ENCODE measurements at places on chromosomes 3 and 15.

DNA sequence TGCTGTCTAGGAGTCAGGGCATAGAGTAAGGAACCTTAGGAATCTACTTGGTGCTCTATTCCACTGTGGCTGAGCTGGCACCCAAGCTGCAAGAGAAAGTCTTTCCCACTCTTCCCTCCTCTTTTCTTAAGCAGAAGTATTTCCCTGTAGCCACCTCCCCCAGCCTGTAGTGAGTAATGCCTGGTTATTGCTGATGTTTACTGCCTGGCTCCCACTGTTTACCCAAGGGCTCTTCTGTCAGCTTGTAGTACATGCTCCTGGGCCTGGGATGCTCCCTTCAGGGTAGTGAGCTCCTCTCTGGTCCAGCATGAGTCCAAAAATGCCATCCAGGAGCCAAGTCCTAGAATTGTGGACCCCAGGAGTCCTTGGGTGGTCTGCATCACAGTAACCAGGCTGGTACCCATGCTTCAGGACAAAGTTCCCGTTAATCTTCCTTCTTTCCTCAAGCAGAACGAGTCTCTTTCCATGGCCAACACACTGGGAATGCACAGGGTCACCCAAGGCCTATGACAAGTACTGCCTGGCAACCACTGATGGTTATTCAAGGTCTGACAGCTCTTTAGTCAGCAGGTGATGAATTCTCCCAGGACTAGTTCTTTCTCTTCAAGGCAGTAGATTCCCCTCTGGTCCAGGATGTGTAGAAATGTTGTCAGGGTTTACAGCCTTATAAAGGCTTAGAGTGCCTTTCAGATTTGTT, 17.6 kb downstream of the GALK2 start:
- DNase-seq: no peak

GRCh38 chr3:54665016-54665600, 262.8 kb downstream of the LRTM1 start:
- DNase-seq: no peak

GRCh38 chr3:59046839-59047238, 3.0 kb downstream of the CFAP20DC start:
- DNase-seq: no peak

- no peak for DNase-seq
Observed at GRCh38 chr3:109050591-109051167, 67.3 kb downstream of the MORC1 start.

DNA sequence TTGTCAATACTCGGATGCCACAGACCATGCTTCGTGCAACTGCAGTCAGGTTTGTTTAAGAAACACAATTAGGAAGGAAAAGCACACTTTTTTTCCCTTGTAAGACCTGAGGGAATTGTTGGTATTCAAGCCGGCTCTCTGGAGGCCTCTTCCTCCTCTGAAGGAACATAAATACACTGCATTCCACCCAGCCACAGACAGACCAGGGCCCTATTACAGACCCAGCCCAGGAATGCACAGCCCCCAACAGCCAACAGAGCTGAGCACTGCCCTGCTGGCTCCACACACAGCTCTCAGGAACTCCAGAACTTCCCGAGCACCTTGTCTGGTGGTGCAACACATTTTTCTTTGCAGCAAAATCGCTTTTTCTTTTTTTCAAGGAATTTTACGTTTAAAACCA, 488.7 kb upstream of the PROK2 start:
- DNase-seq: no peak

GRCh38 chr3:101999177-101999779, 150.0 kb downstream of the NFKBIZ start:
- no peak for DNase-seq

All from stimulated activated CD8-positive, alpha-beta memory T cell treated with anti-CD3 and anti-CD28 coated beads, Interleukin-2, amount 100 ng/mL, for 1 hour (primary cell).